ENCODE measurements at places on chromosomes 5 and 9. TPM values are rescaled to one million over a fixed set of nuclear protein-coding genes. Genes with fewer than 3 reads are reported as not detected.

DNA sequence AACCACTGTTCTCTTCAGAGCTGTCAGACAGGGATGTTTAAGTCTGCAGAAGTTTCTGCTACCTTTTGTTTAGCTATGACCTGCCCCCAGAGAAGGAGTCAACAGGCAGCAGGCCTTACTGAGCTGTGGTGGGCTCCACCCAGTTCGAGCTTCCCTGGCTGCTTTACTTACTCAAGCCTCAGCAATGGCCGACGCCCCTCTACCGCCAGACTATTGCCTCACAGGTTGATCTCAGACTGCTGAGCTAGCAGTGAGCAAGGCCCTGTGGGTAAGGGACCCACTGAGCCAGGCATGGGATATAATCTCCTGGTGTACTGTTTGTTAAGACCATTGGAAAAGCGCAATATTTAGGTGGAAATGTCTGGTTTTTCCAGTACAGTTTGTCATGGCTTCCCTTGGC, 229.6 kb downstream of the TMEM167A start:
- no peaks in the 10 kb centered on the region for H3K36me3 ChIP-seq
- no peaks in the 10 kb centered on the region for H3K4me1 ChIP-seq
- no peak overlapping the region for H3K27ac ChIP-seq
- no peak for DNase-seq

DNA sequence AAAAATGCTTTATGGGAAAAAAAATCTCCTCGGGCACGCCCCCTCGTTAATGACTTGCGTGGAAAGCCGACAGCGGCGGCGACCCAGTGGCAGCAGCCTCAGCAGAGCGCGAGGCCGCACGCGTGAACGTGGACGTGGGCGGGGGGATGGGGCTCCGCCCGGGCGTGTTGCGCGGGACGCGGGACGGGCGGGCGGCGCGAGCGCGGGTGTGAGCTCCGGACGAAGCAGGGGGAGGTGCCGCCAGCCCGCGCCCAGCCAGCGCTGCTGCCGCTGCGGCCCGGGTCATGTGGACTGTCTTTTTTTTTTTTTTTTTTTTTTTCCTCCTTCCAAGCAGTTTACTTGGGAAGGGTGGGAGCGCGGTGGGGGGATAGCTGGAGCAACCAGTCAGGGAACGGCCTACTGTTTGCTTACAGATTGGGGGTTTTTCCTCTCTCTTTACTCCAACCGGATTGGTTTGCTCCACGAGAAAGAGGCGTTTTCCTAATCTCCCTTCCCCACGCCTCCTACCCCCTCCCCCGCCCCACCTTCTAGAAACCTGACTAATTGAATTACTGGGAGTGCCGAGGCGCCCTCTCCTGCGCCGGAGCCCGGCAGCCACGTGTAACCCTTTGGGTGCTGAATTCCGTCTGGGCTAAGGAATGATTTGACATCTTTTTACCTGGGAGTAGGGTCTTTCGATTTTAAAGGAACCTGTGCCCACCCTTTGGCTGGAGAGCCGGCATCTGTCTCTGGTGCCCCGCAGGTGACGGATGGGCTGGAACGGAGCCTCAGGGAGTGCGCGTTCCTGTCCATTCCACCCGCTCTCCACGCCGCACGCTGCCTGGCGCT, 1.7 kb upstream of the EFNA5 start:
- peak; percentile 73 for DNase-seq
- peaks cover 62% of the 10 kb centered on the region for H3K27me3 ChIP-seq
- peaks cover 48% of the 10 kb centered on the region for H3K4me1 ChIP-seq
- no peaks in the 10 kb centered on the region for H3K36me3 ChIP-seq
- H3K27ac ChIP-seq = peak overlapping the region; percentile 92

DNA sequence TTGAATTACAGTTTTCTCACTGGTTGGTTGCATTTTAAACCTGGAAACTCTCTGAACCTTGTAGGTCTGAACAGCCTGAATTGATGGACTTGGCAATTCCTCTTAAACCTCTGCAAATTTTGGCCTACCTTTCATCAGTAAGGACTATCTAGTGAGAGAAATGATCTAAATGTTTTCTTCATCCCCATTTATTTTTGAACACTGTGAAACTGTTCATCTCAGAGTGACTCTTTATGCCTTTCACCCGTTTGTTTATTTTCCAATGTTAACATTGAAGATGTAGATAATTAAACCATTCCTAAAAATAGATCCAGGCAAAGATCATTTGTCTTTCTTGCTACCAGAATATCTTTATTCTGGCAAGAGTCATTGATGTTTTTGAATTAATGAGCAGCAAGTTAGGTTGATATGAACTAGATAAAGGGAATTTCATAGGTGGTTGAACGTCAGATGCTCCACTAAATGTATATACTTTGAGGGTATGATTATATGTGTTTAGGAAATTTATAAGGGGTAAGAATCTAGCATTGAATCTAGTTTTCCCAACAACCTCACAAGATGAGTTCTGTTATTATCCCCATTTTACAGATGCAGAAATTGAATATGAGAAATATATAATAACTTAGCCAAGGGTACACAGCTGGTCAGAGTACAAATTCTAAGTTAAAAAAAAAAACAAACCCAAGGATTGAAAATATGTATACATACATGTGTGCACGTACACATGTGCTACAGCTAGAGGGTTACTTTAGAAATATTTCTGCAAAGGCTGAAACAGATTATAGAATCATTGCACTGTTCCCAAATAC, 3.4 kb downstream of the CPEB4 start:
- peak overlapping the region; percentile 90 for H3K4me3 ChIP-seq
- H3K27ac ChIP-seq = peak overlapping the region; percentile 91
- DNase-seq = no peak
- H3K36me3 ChIP-seq = peaks cover 15% of the 10 kb centered on the region

DNA sequence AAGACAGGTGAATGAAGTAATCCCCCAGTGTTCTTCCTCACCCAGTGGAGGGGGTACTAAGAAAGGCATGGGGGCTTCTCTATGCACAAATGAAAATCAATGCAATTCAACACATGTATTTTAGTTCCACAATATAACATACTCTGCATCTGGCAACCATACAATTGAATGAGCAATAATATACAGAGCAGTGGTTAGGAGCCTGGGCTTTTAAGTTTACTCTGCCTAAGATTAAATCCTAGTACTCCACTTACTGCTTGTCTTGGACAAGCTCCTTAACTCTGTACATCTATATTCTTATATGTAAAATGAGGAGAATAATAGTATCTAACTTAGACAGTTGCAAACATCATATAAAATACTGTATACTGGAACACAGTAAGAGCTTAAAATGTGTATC, 195.4 kb upstream of the TRIM32 start:
- no peak for DNase-seq
- no peaks in the 10 kb centered on the region for H3K36me3 ChIP-seq
- H3K27me3 ChIP-seq = no peaks in the 10 kb centered on the region
- H3K4me3 ChIP-seq = no peak overlapping the region
- H3K27ac ChIP-seq = no peak overlapping the region

GRCh38 chr9:30060976-30061375, 2323.5 kb upstream of the ACO1 start:
- no peaks in the 10 kb centered on the region for H3K27me3 ChIP-seq
- no peak overlapping the region for H3K4me3 ChIP-seq
- no peaks in the 10 kb centered on the region for H3K4me1 ChIP-seq
- H3K27ac ChIP-seq = no peak overlapping the region
- DNase-seq = no peak
- no peaks in the 10 kb centered on the region for H3K36me3 ChIP-seq

DNA sequence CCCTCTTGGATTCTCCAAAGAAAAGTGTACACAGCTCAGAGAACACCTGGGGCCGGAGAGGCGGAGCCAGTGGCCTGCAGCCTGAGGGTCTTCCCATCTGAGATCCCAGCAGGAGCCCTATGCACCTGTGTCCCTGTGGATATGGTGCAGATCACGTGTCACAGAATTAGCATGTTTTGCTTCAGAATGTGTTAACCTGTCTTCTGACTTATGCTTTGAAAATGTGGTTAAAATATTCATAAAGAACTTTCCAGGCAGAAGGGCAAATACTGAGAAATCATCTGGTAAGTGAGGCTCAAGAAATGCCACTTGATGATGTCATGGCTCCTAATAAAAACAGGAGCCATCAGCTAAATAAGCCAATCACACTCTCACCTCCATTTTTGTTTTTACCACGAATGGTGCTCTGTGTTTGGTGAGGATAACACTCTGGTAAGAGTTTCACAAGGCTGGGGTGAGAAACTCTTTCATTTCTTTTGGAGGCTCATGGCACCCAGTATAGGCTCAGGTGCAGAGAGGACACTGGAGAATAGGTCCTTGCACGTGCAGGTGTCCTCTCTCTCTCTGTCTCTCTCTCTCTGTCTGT, 279.8 kb downstream of the FSTL4 start:
- no peak for DNase-seq
- no peaks in the 10 kb centered on the region for H3K4me1 ChIP-seq
- H3K27me3 ChIP-seq = peaks cover 45% of the 10 kb centered on the region
- H3K27ac ChIP-seq = no peak overlapping the region
- H3K4me3 ChIP-seq = no peak overlapping the region
- no peaks in the 10 kb centered on the region for H3K36me3 ChIP-seq

DNA sequence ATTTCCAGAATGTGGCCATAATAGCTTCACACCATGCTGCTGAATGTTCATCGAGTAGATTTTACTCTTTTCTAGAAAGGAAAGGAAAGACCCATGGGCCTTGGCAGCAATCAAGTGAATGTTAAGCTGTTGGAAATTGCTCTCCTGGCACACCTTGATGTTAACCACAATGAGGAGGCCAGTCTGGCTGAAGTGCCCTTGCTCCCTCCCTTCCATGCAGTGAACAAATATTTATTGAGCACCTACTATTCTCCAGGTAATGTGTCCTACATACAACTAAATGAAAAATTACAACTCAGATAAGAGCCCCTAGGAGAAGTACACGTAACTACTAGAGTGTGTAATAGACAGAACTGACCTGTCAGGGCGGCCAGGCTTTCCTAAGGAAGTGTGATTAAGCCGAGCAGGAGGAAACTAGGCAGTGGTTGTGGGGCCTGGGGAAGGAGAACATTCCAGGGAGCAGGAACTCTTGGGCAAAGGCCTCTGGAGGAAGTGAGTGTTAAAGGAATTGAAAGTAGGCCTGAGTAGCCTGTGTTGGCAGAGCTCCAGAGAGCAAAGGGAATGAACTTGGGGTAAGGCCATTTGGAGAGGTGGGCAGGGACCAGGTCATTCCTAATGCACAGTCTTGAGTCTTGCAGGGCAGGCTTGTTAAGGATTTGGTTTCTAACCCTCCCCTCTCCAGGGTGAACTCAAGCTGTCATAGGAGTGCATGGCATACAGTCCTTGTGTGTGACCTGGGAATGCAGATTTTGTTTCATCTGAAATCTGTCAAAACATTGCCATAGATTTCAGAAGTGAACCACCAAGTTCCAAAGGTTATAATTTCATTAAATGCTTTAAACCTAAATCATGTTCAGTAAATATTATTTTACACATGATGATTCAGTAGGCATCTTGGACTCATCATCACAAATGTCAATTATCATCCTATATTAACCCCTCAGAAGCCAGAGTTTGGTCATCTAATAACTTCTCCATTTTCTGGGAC, 9.0 kb upstream of the ZSWIM6 start:
- DNase-seq = no peak
- no peaks in the 10 kb centered on the region for H3K36me3 ChIP-seq
- H3K27me3 ChIP-seq = no peaks in the 10 kb centered on the region
- H3K4me1 ChIP-seq = peaks cover 18% of the 10 kb centered on the region
- no peak overlapping the region for H3K27ac ChIP-seq
- no peak overlapping the region for H3K4me3 ChIP-seq

DNA sequence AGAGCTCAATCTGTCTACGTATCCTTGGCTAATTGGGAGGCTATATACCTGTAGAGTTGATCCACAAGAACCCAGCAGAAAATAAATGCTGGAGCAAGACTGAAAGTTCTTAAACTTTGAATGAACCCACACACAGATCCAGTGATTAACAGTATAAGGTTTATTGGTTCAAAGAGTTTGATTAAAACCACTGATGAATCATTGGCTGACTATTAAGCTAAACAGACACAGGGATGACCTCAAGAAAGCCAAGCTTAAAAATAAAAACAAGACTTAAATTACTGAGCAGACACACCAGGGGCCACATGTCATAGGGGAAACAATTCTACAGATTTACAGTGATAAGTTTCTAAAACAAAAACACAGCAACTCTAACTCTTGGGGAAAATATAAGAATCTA, 163.6 kb downstream of the SPATA31D1 start:
- H3K4me3 ChIP-seq = no peak overlapping the region
- H3K27ac ChIP-seq = no peak overlapping the region
- DNase-seq = no peak
- peaks cover 35% of the 10 kb centered on the region for H3K27me3 ChIP-seq

- peak overlapping the region; percentile 93 for H3K4me3 ChIP-seq
- H3K4me1 ChIP-seq = peaks cover 79% of the 10 kb centered on the region
- no peak for DNase-seq
- H3K27me3 ChIP-seq = no peaks in the 10 kb centered on the region
Measured at GRCh38 chr5:14147210-14147609, 4.1 kb downstream of the TRIO start.

DNA sequence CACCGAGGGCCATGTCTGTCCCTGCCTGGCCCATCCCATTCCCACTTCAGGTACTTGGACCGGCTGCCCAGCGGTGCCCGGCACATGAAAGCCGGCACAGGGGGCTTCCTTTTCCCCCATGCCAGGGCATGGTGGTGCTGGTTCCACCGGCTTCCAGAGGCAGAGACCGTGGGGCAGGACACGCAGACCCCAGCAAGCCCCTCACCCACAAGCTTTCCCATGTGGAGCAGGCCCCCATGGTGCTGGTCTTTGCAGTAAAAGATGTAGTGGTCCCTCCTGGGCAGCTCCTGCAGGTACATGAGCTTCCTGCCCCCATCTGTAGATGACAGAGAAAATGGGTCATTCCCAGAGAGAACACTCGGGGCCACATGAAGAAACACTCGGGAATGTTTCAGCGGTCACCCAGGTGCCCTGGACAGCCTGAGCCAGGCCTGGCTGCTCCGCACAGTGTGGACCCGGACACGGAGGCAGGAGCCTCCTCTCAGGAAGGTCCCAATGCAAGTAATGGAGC, 2.0 kb downstream of the OBP2B start:
- H3K27ac ChIP-seq = no peak overlapping the region
- no peaks in the 10 kb centered on the region for H3K4me1 ChIP-seq
- peaks cover 64% of the 10 kb centered on the region for H3K27me3 ChIP-seq
- H3K36me3 ChIP-seq = no peaks in the 10 kb centered on the region
- H3K4me3 ChIP-seq = no peak overlapping the region

DNA sequence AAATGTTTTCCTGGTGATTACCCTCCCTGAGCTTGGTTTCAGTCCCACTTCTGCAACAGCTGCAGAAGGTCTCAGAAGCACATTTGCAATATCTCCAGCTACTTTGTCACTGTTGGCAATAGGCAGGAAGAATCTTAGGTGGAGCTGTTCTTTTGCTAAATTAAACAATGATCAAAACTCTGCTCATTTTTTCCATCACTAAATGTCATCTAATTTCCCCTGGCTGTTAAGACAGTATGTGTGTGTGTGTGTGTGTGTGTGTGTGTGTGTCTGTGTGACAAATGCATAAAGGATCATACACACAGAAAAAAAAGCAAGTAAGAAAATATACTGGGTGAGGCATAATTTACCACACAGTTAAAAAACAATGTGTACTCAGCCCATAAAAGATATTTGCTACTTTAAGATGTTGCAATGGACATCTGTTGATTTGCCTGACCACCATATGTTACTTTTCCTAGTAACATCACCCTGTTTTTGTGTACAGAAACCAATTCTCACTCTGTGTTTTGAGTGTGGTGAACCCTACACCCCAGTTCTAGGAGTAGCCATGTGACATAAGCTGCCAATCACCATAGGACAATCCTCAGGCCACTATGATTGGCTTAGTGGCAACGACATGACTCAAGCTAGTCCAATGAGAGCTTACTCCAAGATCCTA, 572.6 kb upstream of the CLINT1 start:
- no peaks in the 10 kb centered on the region for H3K36me3 ChIP-seq
- peaks cover 22% of the 10 kb centered on the region for H3K4me1 ChIP-seq
- peak overlapping the region; percentile 86 for H3K27ac ChIP-seq
- no peaks in the 10 kb centered on the region for H3K27me3 ChIP-seq

PKD2L2 gene
- total RNA-seq = 0.16 TPM

OR13C5 gene
- total RNA-seq = not detected

BARHL1 gene
- not detected for total RNA-seq

CARTPT gene
- not detected for total RNA-seq

TAF11L13 gene
- total RNA-seq = not detected

FREM1 gene
- total RNA-seq = 3.0 TPM

FOXI1 gene
- total RNA-seq = not detected

Data from left ventricle myocardium inferior (tissue), 1 donor.